Iris pigment epithelial cell (primary cell): ENCODE measurements at places on chromosomes 2 and 18.

GRCh38 chr2:241025639-241026038 lies 27.2 kb downstream of the SNED1 start:
- DNase-seq: no peak

- no peak for DNase-seq
These were observed 2.0 kb downstream of the IHH start for GRCh38 chr2:219058541-219059374.

DNA sequence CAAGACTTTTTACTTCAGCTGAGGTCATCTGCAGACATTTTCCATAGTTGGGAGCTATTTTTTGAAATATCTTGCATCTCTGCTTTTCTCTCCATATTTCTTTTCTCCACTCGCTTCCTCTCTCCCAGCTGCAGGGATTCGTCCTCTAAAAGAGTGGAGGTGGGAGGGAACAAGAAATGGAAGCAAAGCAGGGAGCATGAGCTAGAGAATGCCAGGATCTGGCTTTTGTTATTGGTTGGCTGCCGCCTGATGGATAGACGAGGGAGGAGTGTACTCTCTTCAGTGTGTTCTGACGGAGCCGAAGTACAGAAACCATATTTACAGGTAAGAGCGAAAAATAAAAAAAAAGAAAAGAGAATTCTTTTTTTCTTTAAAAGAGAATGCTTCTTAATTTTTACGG lies at the start of gene CSRNP3:
CSRNP3 (plus strand) TSS at position 282 of the 400 bp plus-strand sequence. CDS start 125,368 bp downstream, outside the sequence.
- peak; percentile 87 for DNase-seq

GRCh38 chr2:109368798-109369197 lies 239.8 kb downstream of the SH3RF3 start:
- DNase-seq: peak; percentile 48

- no peak for DNase-seq
These were observed 130.4 kb upstream of the ZFP36L2 start for GRCh38 chr2:43356774-43357173.

DNA sequence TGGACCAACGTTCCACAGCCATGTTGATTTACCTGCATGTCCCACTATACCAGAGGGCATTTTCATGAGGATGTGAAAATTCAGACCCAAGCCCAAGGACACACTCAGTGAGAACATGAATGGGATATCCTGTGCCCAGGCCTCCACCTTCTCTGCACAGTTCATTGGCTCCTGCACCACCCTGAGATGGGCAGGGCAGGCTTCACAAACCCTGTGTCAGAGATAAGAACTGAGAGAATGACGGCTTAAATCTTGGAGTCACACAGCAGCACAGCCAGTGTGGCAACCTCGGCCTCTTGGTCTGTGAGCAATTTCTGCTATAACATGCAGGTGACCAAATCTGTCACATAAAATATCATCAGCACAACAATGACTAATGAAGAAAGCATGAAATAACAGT lies 71.9 kb downstream of the UXS1 start:
- DNase-seq: no peak

GRCh38 chr2:211085056-211085680 lies 528.8 kb downstream of the CPS1 start:
- DNase-seq: peak; percentile 45

- DNase-seq: no peak
These were observed 634.3 kb upstream of the FANCL start for GRCh38 chr2:58875436-58875835.

GRCh38 chr2:126719191-126719832 lies 63.4 kb downstream of the GYPC start:
- no peak for DNase-seq

GRCh38 chr2:150081775-150082481 lies 405.5 kb downstream of the RND3 start:
- no peak for DNase-seq

- no peak for DNase-seq
These were observed 112.6 kb downstream of the CABLES1 start for GRCh38 chr18:23247896-23248295.

DNA sequence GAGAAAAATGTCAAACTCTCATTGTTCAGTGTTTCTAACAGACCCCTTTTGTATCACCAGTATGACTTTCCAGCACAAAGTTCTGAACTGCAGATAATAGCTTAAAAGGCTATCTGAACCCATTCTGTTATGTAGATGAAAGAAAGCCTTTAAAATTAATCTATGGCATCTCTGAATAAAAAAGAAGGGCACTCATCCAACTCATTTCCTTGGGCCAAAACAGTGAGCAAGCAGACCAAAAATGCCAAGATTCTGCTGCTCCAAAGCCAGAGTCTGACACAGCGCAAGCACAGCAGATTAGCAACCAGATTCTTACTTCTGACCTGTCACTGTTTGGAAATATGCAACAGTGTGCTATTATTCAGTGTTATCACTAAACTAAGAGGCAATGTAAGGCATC lies 22.6 kb upstream of the ITGA6 start:
- peak; percentile 93 for DNase-seq

DNA sequence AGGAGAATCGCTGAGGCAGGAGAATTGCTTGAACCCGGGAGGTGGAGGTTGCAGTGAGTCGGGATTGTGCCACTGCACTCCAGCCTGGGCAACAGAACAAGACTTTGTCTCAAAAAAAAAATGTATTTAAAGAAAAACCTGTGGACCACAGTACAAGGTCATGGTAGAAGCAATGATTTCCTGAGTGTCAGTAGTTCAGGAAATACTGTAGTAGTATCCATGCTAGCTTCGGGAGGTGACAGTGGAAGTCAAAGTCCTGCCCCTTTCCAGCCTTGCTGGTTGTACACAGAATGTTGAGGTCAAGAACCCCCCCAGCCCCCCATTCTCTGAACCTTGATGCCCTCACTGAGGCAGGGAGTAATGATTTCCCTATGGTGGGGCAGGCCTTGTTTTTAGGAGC lies 56.6 kb downstream of the INPP4A start:
- DNase-seq: no peak

DNA sequence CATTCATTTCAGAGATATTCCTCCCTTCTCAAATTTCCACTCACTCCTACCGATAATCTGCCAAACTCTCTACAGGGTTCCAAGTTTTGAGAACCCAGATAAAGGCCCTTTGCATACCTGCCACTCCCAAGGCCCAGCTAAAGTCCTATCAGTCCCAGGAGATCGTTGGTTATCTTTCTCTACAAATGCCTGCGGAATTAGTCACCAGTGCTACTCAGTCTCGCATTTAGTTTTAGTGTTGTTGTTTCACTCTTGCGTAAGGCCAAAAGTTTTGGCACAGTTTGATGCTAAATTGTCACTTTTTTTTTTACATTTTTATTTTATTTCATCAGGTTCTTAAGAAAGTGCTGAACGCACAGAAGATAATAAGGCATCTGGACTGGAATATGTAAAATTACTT lies 29.2 kb upstream of the SETBP1 start:
- DNase-seq: peak; percentile 70

DNA sequence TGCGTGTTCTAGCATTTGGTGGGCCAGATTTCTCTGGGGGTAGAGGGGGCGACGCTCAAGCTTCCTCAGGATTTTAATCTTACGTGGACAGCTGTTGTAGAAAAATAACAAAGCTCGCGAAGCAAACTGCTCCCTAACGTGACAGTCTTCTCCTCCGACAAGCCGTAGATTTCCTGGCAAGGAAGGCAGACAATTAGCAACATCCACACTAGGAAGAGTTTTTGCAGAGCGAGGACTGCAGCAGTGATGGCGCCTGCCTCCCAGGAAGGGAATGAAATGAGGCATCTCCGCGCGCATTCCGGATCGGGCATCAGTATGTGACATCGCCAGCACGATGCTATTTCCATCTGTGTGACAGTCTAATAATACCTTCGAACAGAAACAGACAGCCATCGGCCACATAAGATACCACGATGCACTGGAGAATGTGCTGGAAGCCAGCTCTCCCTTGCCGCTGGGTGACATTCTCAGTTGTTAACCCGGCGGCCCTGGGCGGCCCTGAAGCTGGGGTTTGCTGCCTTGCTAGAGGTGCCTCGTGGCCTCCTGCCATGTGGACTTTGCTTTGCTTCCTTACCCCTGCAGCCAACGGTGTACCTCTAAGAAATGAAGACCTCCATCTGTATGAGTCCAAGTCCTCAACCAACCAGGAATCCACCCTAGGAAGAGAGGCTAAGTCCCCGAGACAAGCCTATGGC lies 101.8 kb upstream of the AGAP1 start:
- no peak for DNase-seq

DNA sequence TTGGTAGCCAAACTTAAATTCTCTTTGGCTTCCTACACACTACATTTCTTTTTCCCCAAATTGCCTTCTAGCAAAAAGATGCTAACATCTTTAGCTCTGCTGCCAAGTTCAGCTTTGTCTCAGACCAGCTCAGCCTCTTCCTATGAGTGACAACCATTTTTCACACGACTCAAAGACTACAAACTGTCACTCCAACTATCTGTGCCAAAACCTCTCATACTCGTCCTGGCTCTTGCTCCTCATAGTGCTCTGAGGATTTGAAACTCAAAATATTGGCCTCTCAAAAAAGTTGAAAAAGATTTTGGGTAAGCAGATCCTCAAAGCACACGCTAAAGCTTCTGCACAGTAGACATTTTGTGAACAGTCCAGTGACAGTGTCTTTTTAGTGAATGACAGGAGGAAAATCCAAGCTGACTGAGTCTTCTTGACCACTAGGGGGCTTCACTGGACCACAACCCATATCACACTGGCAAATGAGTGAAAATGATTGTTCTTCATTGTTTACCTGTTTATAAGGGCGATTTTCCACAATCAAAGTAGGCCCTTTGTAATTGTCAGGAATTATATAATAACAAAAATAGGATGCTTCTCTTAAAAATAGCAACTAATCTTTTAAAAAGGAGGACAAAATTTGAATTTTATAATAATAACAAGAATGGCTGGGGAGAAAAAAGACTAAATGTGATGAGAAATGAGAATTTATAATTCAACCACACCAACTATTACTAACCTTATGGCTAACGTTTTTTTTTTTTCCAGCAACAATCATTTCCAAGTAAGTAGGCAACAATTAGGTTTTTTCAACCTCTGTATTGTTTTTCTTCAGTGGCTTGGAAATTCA lies 85.5 kb upstream of the PGAP1 start:
- peak; percentile 39 for DNase-seq

DNA sequence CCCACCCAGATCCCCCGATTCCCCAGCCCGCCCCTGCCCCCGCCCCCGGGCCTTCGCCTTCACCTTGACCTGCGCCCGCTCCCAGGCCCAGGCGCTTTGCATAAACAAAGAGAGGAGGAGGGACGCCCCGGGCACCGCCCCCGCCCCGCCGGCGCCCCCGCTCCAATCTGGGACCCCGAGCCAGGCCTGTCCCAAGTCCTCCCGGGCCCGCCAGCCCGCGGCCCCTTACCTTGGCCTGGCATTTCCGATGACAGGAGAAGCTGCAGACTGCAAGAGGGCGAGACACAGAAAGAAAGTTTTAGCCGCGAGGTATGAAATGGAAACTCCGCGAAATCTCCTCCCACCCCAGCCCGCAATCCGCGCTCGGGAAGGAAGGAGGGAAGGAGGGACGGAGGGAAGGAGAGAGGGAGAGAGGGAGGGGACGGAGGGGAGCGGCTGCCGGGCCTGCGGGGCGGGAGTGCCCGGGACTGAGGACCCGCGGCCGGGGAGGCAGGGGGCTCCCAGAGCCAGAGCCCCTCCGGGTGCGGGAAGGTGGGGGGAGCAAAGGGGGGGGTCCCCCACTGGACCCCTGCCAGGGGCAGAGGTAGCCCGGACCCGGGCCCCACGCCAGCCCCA lies 24.2 kb downstream of the TNS1 start:
- peak; percentile 42 for DNase-seq

DNA sequence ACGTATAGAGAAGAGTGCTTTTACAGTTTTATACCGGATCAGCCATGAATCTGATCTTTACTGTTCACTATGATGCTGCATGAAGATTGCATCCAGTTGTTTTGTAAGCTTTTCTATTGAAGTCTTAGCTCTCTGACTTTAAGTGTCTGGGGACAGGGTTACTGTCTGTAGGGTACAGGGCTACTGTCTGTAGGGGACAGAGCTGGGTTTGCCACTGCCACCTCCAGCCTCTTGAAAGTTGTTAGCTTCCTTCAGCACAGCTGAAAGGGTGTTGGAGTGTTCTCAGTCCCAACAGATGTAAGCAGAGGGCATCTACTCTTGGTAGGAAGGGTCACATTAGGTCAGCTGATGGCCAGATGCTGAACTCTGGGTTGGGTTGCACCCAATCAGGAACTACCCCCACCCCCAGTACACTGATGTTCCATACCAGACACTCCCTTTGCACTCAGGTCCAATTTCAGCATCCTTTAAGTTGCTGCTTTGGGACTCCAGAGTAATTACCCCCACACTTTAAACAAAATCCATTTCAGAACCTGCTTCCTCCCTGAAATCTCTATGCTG lies 58.0 kb downstream of the MYL12B start:
- DNase-seq: no peak

- no peak for DNase-seq
These were observed 2.9 kb upstream of the ARPC2 start for GRCh38 chr2:218214116-218214515.

DNA sequence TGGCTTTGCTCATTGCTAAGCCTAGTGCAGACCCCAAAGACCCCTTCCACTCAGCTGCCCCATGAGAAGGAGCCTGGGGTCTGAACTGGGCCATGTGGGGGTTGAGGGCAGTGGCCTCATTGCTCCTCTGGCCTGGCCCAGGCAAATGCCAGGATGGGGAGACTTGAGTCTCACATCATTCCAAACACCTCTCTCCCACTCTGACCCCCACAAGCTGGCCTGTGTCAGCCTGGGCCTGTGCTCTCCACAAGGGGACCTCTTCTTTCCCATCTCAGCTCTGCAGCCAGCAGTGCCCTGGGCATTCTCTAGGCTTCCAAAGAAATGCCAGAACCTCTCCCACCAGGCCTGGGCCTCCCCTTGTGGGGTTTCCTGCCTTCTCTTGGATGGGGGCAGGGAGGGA lies 45.8 kb upstream of the OTOF start:
- no peak for DNase-seq

DNA sequence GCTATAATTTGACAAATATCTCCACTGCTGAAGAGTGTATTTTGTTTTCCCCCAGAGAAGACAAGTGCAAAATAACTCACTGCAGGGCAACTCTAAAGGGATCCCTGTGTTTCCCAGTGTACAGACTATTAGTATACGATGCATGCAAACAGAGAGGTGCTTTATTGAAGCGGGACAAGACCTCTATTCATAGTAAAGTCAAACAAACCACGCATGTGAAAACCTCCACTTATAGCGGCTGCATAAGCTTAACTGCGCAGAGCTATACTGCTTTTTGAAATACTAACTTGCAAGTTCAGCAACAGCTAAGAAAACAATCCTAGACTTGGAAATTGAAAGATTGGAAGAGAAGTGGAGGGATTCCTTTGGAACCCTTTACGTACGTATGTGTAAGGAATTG lies 15.6 kb downstream of the RNF144A start:
- no peak for DNase-seq

DNA sequence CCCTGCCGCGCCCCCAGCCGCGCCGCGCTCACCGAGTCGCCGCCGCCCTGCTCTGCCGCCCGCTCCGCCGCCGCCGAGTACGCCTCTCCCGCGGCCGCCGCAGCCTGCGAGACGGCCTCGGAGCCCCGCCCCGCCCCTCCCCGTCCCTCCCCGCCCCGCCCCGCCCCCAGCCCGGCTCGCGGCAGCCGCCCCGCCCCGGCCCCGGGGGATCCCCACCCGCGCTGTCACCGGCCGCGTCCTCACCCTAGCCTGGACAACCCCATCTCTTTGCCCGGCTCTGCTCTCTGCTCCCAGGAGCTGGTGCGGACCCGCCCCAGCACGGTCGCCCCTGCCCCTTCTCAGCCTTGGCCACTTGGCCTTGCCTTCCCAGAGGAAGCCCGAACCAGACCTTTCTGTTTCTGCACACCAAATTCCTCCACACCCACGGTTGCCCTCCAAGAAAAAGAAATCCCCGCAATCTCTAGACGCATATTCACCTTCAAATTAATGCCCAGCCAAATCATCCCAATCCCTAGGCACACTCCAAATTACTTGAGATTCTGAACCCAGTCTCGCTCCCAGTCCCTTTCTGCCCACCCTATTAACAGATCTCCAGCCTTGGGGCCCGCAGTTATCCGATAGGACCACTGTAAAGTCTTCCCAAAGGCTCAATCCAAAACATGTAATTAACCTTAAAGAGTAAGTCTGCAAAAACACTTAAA lies at the start of gene CYRIA:
CYRIA (minus strand) TSS at position 87 of the 701 bp plus-strand sequence. CDS start 77,715 bp downstream, outside the sequence.
- peak; percentile 33 for DNase-seq
